Aorta (tissue), 5 donors: ENCODE measurements at places on chromosomes 12 and 14. TPM values are rescaled to one million over a fixed set of nuclear protein-coding genes. Genes with fewer than 3 reads are reported as not detected.
A peak's percentile ranks its signal among the peaks of the same experiment; 100 is the strongest.

- no peaks in the 10 kb centered on the region for H3K36me3 ChIP-seq
- DNase-seq, result no peak
- no peaks in the 10 kb centered on the region for H3K27me3 ChIP-seq
Observed at GRCh38 chr14:20606190-20606901, 15.2 kb upstream of the RNASE12 start.

DNA sequence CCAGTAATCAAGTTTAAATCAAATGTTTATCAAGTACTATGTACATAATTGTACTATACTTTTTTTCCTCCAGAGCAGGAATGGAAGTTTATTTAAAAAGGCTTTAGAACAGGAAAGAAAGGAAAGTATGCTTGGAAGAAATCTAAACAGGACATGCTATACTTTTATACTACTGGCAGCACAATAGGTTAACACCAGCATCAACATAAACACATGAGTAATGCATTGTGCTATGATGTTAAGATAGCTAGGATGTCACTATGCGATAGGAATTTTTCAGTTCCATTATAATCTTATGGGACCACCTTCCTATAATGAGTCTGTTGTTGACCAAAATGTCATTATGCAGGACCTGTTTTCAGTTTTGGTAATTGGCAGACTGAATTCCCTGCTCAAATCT lies 41.5 kb upstream of the ANKS1B start:
- no peaks in the 10 kb centered on the region for H3K27me3 ChIP-seq
- H3K4me3 ChIP-seq, result no peak overlapping the region
- H3K27ac ChIP-seq, result no peak overlapping the region

OVCH1 gene
- polyA plus RNA-seq, result 0.38 TPM

DNA sequence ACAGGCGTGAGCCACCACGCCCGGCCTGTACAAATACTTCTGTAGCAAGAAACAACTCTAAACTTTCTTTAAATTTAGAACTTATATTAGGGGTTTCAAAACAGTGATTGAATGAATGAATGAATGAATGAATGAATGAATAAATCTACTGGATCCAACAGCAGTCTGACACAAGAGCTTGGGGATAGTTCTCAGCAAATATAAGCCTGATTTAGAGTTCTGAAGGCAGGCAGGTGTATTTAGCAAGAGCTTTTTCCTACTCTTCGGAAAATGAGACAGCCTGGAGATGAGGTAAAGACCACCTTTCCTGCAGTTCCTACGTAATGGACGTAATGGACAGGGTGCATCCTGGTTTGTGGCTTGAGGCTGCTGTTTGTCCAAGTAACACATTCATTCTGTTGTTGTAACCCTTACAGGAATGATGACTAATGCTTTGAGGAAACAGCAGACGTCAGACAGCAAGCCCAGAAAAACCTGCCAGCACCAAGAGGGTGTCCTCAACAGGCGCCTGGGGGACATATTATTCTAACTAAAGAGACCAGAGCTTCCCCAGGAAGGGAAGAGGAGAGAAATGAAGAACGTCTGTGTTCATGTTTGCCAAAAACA lies 277.4 kb upstream of the SOX5 start:
- peak; percentile 59 for DNase-seq
- H3K36me3 ChIP-seq, result no peaks in the 10 kb centered on the region
- no peak overlapping the region for H3K4me3 ChIP-seq
- peak overlapping the region; percentile 51 for H3K27ac ChIP-seq
- no peaks in the 10 kb centered on the region for H3K27me3 ChIP-seq

GRCh38 chr14:50082308-50082742 lies 34.0 kb downstream of the VCPKMT start:
- H3K27me3 ChIP-seq, result no peaks in the 10 kb centered on the region
- H3K4me1 ChIP-seq, result no peaks in the 10 kb centered on the region
- H3K27ac ChIP-seq, result no peak overlapping the region
- H3K4me3 ChIP-seq, result no peak overlapping the region
- H3K36me3 ChIP-seq, result no peaks in the 10 kb centered on the region
- DNase-seq, result peak; percentile 47

POTEM gene
- polyA plus RNA-seq, result not detected

CSRNP2 gene
- polyA plus RNA-seq, result 19.0 TPM

FOXM1 gene
- polyA plus RNA-seq, result 6.1 TPM

GRCh38 chr12:88946372-88946997 lies 366.2 kb upstream of the KITLG start:
- H3K36me3 ChIP-seq, result no peaks in the 10 kb centered on the region
- no peaks in the 10 kb centered on the region for H3K4me1 ChIP-seq
- DNase-seq, result no peak
- H3K27me3 ChIP-seq, result no peaks in the 10 kb centered on the region
- no peak overlapping the region for H3K4me3 ChIP-seq
- H3K27ac ChIP-seq, result no peak overlapping the region
